ENCODE measurements at places on chromosomes 7 and 10. TPM values are rescaled to one million over a fixed set of nuclear protein-coding genes. Genes with fewer than 3 reads are reported as not detected.

CCDC201 gene
- total RNA-seq: not detected

HOXA10 gene
- total RNA-seq: 0.38 TPM

SPDYE18 gene
- total RNA-seq: 1.5 TPM

- no peaks in the 10 kb centered on the region for H3K36me3 ChIP-seq
- H3K27me3 ChIP-seq: no peaks in the 10 kb centered on the region
- H3K4me3 ChIP-seq: peak overlapping the region; percentile 5
- peaks cover 12% of the 10 kb centered on the region for H3K4me1 ChIP-seq
Observed at GRCh38 chr10:30819341-30820181, 190.0 kb upstream of the LYZL2 start.

MRLN gene
- not detected for total RNA-seq

CHN2 gene
- 14.2 TPM for total RNA-seq

DNA sequence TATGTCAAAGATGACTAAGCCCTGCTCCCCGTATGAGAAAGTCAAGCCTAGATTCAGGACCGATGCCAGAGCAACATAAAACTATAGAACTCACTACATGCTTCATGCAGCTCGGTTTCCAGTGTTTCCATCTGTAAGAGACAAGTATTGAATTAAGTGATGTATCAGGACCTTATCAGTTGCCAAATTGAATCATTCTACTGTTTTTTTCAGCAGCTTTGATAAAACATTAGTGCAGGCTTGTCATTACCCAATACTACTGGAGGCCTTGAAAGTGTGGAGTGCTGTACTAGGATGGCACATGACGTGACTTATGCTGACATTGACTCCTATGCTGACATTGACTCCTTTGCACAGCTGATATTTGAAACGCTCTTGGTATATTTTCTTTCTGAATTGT, 10.8 kb upstream of the NRP1 start:
- H3K36me3 ChIP-seq: no peaks in the 10 kb centered on the region
- no peak overlapping the region for H3K27ac ChIP-seq

GRCh38 chr10:94294168-94294567, 68.6 kb downstream of the NOC3L start:
- H3K4me1 ChIP-seq: peaks cover 9% of the 10 kb centered on the region
- H3K27ac ChIP-seq: no peak overlapping the region
- H3K27me3 ChIP-seq: no peaks in the 10 kb centered on the region
- H3K4me3 ChIP-seq: no peak overlapping the region
- no peaks in the 10 kb centered on the region for H3K36me3 ChIP-seq
- DNase-seq: no peak

DNA sequence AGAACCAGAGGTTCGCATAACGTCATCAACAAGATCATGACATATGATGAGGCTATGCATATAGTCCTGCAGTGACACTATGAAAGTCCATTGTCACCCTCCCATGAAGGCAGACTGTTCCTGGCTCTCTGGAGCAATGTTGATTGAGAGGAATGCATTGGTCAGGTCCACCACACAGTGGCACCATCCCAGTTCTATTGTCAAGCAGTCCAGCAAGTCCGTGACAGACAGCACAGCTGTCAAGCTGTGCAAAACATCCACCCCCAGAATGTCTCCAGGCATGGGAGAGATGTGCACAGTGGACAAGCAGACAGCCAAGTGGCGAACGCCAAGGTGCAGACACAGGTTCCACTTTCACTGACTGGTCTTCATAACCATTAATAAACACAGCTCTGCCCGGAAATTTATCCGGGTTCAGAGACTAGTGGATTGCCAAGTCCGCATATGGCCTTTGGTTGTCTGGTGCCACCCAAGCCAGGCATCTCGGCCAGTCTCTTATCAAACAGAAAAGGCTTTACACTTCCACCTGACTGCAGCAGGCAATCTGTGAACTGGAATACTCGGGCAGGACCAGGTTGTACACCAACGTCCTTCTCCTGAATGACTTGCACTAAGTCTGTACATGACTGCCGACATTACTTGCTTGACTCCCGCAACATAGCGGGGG, 7.2 kb downstream of the RNF133 start:
- H3K27me3 ChIP-seq: no peaks in the 10 kb centered on the region
- H3K4me3 ChIP-seq: no peak overlapping the region
- H3K4me1 ChIP-seq: no peaks in the 10 kb centered on the region
- H3K36me3 ChIP-seq: no peaks in the 10 kb centered on the region

ADGRA1 gene
- 0.38 TPM for total RNA-seq

DNA sequence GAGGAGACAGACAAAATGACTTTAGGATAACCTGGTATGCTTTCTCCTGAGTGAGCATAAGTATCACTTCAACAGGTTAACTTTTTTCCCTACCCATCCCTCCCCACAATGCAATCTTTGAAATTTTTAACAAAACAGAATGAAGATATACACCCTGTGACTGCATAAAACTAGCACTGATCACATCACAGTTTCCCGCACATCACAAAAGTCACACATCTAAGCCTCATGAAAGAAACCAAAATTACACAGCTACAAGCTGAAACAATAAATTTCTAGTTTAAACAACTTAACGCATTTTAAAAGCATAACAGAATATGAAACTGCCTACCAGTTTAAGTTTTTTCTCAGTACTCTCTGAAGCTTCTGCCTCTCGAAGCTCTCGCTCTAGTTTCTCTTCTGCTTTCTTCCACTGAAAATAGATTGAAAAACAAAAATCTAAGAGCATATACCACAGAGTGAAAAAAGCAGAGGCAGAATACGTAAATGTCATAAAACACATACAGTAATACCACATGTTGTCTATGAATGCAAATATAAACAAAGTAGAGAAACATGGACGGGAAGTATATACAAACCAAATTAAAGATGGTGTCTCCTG, 18.1 kb downstream of the NOC3L start:
- H3K4me3 ChIP-seq: no peak overlapping the region
- H3K4me1 ChIP-seq: no peaks in the 10 kb centered on the region
- no peak overlapping the region for H3K27ac ChIP-seq
- DNase-seq: no peak
- H3K27me3 ChIP-seq: no peaks in the 10 kb centered on the region

- no peak for DNase-seq
- no peaks in the 10 kb centered on the region for H3K27me3 ChIP-seq
- no peaks in the 10 kb centered on the region for H3K36me3 ChIP-seq
- H3K4me3 ChIP-seq: no peak overlapping the region
Observed at GRCh38 chr10:10421071-10421470, 596.6 kb upstream of the CELF2 start.

PANK1 gene
- total RNA-seq: 8.2 TPM

DNA sequence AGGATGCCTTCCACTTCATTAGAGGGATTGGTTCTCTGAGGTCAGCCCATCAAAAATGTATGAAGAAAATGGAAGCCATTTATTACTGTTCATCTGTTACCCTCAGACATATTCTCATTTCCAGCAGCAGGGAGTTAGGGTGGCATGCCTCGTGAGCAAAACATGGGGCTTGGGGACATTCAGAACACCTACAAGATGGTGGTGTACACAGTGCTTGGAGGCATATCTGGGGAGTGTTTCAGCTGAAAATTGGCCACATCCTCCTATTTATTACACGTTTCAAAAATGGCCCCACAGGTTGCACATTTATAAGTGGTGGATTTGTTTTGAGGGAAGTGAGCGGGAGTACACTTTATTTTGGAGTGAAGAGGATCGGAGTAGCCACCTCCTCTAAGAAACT, 93.4 kb downstream of the SPAG6 start:
- H3K4me3 ChIP-seq: peak overlapping the region; percentile 82
- H3K27ac ChIP-seq: peak overlapping the region; percentile 99
- no peaks in the 10 kb centered on the region for H3K27me3 ChIP-seq
- no peak for DNase-seq

NPC1L1 gene
- 0.21 TPM for total RNA-seq

- no peak overlapping the region for H3K27ac ChIP-seq
- H3K36me3 ChIP-seq: peaks cover 3% of the 10 kb centered on the region
- no peak overlapping the region for H3K4me3 ChIP-seq
- H3K4me1 ChIP-seq: peaks cover 8% of the 10 kb centered on the region
Observed at GRCh38 chr7:12586271-12586670, 15.8 kb downstream of the SCIN start.

DNA sequence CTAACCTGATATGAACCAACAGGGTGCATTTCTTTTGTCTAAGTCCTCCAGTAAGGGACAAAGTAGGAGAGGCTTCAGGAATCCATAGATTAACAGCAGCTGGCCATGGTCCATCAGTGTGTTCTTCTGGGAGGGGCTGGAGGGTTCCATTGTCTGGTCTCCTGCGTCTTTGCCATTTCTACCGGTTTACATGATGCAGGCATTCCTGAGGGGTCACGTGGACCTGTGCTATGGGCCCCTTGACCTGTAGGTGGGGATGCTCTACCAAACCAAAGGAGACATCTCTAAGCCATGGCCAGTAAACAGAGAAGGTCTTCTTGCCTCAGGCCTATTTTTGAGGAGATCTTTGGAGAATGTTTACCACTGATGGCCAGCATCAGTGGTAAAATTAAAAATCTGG, 28.7 kb upstream of the HABP2 start:
- no peaks in the 10 kb centered on the region for H3K27me3 ChIP-seq
- H3K4me1 ChIP-seq: no peaks in the 10 kb centered on the region
- H3K4me3 ChIP-seq: no peak overlapping the region
- H3K36me3 ChIP-seq: no peaks in the 10 kb centered on the region

FZD1 gene
- total RNA-seq: 20.1 TPM

DNA sequence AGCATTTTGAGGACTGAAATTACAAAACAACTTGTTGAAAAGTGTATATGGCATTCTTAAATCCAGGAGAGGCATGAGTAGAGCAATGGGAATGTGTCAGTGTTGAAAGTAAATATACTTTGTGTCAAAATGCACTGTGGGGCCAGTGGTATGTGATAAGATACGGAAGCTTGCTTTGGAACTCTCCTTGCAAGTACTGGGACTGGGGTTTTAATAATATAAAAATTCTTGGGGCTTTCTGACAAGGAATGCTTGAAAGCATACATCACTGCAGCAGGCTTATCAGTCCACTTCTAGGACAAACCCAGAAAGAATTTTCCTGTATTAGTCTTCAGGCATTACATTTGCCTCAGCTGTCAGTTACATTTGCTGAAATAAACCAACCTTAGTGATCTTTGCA, 472.8 kb upstream of the FZD8 start:
- H3K36me3 ChIP-seq: no peaks in the 10 kb centered on the region
- no peak overlapping the region for H3K4me3 ChIP-seq
- no peak for DNase-seq
- H3K27ac ChIP-seq: no peak overlapping the region
- H3K27me3 ChIP-seq: no peaks in the 10 kb centered on the region

LRRC18 gene
- total RNA-seq: 3.3 TPM

GRCh38 chr10:26169466-26169865, 47.1 kb upstream of the GAD2 start:
- H3K36me3 ChIP-seq: no peaks in the 10 kb centered on the region
- H3K27me3 ChIP-seq: no peaks in the 10 kb centered on the region
- no peak for DNase-seq
- H3K4me3 ChIP-seq: no peak overlapping the region
- H3K4me1 ChIP-seq: no peaks in the 10 kb centered on the region
- H3K27ac ChIP-seq: no peak overlapping the region

GRCh38 chr10:62816331-62817120, at the start of gene EGR2:
EGR2 (minus strand) TSS chr10:62816366; CDS start chr10:62816029, 337 bp downstream.
- H3K4me3 ChIP-seq: peak within 1 kb of the TSS; percentile 71
- peaks cover 57% of the 10 kb centered on the region for H3K27me3 ChIP-seq
- H3K27ac ChIP-seq: peak within 1 kb of the TSS; percentile 87
- H3K36me3 ChIP-seq: no peaks in the 10 kb centered on the region

DNA sequence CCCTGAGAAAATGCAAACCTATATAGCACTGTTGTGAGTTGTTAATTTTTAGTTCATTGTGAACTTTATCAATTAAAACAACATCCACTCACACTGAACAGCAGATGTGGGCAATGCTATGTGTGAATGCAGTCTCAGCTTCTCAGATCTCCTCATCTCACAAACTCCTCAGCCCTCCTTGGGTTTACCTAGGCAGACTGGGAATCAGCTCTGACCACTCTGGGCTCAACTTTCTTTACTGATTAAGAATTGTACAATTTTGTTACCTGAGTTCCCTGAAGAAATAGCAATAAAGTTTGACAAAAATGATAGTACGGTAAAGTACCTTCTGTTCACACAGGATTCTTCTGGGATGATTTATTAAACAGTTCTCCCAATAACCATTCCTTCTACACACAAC, 124.0 kb downstream of the SRPK2 start:
- H3K36me3 ChIP-seq: no peaks in the 10 kb centered on the region
- no peak overlapping the region for H3K27ac ChIP-seq
- no peaks in the 10 kb centered on the region for H3K27me3 ChIP-seq
- H3K4me1 ChIP-seq: peaks cover 26% of the 10 kb centered on the region
- no peak overlapping the region for H3K4me3 ChIP-seq

FXYD4 gene
- not detected for total RNA-seq

KAZALD1 gene
- 9.9 TPM for total RNA-seq

DNA sequence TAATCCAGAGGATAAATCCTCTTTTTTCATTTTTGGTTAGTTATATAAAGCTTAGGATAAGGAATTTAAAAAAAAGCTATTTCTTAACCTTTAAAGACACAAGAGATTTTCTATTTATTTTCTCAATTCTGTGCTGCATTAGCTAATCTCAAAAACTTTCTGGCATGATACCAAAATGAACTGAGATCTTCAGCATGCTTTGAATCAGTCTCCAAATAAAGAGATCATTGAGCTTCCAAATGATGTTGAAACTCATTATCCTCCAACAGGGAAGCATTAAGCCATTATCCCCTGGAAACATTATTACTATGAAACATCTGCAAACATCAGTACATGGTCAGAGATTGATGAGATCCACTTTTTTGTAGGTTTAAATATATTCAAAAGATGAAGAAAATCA, 350.3 kb upstream of the TEX47 start:
- no peaks in the 10 kb centered on the region for H3K4me1 ChIP-seq
- H3K27me3 ChIP-seq: no peaks in the 10 kb centered on the region
- H3K27ac ChIP-seq: no peak overlapping the region
- H3K36me3 ChIP-seq: no peaks in the 10 kb centered on the region
- no peak for DNase-seq
- H3K4me3 ChIP-seq: no peak overlapping the region

CALML3 gene
- total RNA-seq: not detected

DNA sequence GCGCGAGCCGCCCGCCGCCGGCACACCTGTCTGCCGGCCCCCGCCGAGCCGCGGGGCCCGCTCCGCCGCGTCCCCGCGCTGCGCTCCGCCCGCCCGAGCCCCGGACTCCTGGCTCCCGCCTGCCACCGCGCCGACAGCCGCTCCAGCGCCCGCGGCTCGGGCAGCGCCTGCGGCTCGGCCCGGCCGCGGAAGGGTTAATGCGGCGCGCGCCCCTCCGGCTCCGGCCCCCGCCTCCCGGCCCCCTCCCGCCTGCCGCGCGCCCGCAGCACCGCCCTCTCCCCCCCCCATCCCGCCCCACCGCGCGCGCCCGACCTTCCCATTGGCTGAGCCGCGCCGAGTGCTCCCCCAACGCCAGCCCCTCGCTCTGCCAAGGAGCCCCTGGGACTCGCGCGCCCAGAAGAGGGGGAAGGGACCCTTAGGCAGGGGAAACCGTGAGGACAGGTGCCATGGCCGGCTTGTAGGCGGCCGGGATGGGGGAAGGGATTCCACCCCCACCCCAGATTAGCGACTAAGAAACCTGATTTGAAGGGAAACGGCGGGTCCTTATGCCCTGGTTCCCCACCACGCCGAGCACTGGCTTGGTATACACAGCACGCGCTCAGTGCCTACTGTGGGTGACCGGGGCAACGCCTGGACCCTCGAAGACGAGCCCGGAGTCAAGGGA, at the start of gene KCNH2:
Gene KCNH2 (minus strand): TSS at position 196 of the 664 bp plus-strand sequence. CDS start 408 bp downstream, outside the sequence.
- peaks cover 13% of the 10 kb centered on the region for H3K4me1 ChIP-seq
- peak within 1 kb of the TSS; percentile 42 for H3K4me3 ChIP-seq
- H3K27me3 ChIP-seq: peaks cover 84% of the 10 kb centered on the region
- H3K36me3 ChIP-seq: no peaks in the 10 kb centered on the region
- no peak for DNase-seq
- no peak within 1 kb of the TSS for H3K27ac ChIP-seq
